ENCODE measurements at places on chromosomes 7 and 10.

DNA sequence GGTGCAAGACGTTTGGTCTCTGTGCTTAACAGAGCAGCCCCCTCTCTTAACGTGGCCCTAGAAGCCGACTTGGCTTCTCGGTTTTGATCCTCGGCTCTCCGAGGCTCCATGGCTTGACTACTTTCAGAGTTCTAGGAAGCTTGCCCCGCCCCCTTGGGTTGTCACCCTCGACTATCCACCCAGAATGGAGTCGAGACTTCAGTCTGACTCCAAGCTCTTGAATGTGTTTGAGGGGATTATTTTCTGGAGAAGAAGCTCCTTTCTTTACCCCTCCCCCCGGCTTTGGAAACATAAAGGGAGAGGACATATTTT is 448 bp downstream of the SEC24C start:
- H3K36me3 ChIP-seq = peaks cover 12% of the 10 kb centered on the region
- H3K27ac ChIP-seq = peak overlapping the region; percentile 100
- peak overlapping the region; percentile 99 for H3K4me3 ChIP-seq
- peaks cover 15% of the 10 kb centered on the region for H3K27me3 ChIP-seq

DNA sequence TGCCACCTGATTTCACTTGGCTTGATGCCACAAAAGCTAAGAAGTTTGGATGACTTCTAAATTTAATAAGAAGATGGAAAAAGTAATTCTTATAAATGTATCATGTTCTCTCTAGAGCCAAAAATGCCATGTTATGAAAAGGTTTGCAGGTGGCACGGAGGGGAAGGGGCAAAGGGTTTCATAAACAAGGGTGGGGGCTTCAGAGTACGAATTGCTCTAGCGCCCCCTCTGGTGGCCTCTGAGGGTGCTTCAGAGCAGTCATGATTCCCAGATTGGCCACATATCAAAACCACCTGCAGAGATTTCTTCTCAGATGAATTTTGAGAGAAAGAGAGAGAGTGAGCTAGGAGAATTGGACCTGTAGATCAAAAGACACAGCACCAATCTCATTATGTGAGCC is 208.6 kb upstream of the YAE1 start:
- peak; percentile 51 for DNase-seq
- no peak overlapping the region for H3K27ac ChIP-seq
- H3K4me3 ChIP-seq = no peak overlapping the region
- peaks cover 2% of the 10 kb centered on the region for H3K27me3 ChIP-seq
- H3K4me1 ChIP-seq = peaks cover 12% of the 10 kb centered on the region

GRCh38 chr7:20064974-20065862 is 152.0 kb downstream of the MACC1 start:
- H3K4me1 ChIP-seq = no peaks in the 10 kb centered on the region
- H3K27me3 ChIP-seq = peaks cover 3% of the 10 kb centered on the region
- DNase-seq = no peak

DNA sequence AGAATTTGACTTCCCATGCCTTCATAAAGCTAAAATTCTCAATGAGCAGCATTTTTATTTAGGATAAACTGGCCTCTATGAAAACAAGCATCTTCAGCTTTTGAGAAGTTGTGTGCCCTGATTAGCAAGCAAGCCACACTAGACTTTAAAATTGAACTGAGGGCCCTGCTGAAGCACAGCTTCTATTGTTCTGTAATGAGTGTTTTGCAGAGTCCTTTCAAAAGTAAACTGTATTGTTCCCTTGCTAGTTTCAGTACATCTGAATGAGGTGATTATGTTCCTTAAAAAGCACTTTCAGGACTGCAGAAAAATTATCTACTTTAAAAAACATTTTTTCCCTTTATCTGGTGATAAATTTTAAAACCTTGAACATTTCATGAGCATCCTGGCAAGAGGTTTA is 113.3 kb upstream of the PRPS1L1 start:
- no peak overlapping the region for H3K4me3 ChIP-seq
- no peak overlapping the region for H3K27ac ChIP-seq
- H3K4me1 ChIP-seq = no peaks in the 10 kb centered on the region
- DNase-seq = no peak
- no peaks in the 10 kb centered on the region for H3K36me3 ChIP-seq
